ENCODE measurements at places on chromosomes 16 and 17. TPM values are rescaled to one million over a fixed set of nuclear protein-coding genes. Genes with fewer than 3 reads are reported as not detected.

The C17orf113 gene
- 3.1 TPM for polyA plus RNA-seq

The CCT6B gene
- 6.1 TPM for polyA plus RNA-seq

The SNN gene
- 38.1 TPM for polyA plus RNA-seq

The SCGB1C2 gene
- 1.9 TPM for polyA plus RNA-seq

The TMEM235 gene
- polyA plus RNA-seq = not detected

GRCh38 chr17:915538-916201 is 63.9 kb downstream of the NXN start:
- DNase-seq = no peak

DNA sequence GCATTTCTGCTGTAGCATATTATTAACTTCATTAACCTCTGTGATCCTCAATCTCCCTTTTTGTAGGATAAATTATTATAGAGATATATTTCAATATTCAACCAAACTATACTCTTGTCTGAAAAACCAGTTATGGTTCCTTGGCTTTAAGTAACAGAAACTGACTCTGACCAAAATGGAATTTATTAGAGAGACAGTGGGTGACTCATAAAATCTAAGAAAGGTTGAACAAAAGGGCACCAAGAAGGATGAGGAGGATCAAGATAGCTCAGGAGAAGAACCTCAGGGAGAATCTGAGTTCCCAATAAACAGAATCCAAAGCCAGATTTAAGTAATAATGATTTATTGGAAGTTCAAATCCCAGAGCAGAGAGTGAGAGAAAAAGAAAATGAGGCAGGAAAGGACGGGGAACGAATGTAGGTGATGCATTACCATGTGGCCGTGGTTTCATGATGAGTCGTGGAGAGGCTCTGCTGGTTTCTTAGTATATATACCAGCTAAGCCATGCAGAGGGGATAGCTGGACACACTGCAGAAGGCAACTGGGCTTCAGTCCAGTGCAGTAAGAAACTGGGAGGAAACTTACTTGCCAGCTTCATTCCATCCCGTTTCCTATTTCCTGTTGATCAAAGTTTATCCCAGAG is 151.5 kb upstream of the GOT2 start:
- no peak for DNase-seq

DNA sequence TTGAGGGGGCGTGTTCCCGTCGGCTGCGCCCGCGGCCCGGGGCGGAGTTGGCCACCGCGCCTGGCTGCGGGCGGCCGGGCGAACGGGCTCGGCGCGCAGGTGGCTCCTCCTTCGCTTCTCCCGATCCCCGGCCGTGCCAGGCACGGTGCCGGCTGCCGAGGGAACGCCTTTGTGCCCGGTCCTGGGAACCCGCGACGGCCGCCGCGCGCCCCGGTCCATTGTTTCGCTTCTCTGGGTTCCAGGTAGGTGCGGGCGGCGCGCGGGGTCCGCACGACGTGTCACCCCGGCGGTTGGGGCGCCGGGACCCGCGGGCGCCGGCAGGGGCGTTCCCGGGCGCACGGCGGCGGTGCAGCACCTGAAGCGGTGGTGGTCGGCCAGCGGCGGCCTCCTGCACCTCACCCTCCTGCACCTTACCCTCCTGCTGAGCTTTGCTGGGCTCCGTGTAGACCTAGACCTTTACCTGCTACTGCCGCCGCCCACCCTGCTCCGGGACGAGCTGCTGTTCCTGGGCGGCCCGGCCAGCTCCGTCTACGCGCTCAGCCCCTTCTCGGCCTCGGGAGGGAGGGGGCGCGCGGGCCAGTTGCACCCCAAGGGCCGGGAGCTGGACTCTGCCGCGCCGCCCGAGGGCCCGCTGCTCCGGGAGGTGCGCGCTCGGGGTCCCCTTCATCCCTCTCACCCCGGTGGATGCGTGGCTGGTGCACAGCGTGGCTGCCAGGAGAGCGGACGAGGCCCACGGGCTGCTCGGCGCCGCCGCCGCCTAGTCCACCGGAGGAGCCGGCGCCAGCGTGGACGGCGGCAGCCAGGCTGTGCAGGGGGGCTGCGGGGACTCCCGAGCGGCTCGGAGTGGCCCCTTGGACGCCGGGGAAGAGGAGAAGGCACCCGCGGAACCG is 99.9 kb downstream of the EFCAB13 start:
- DNase-seq = no peak
